CD14-positive monocyte (primary cell): ENCODE measurements at places on chromosomes 1 and 21. TPM values are rescaled to one million over a fixed set of nuclear protein-coding genes. Genes with fewer than 3 reads are reported as not detected.

DNA sequence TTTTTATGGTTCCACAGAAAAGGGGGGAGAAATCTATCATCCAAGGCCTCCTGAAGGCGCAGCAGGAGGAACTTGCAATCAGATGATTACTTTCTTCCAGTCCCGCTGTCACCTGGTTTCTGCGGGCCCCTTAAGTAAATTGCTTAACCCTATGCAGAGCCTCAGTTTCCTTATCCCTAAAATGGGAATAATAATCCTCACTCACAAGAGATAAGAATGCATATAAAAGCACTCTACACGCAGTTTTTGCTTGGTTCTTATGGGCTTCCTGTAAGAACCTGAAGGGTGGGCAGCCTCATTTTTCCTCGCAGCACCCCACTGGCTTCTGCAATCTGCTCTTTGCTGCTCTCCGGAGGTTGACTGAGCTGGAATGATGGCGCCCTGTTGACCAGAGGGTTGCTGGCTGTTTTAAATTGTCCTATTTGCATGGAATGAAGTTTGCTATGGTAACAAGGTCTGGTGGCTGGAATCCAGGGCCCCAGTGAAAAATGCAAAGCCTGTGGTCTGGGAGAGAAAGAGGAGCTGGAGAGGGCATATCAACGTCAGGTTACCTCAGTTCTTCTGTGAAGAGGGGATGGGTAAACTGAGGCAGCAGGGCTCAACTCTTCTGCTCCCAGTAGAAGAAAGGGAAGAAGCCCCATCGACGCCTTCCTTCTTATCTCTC, 1.0 kb upstream of the KAZN start:
- no peak for DNase-seq

Gene LIN9
- 0.76 TPM for polyA plus RNA-seq

DNA sequence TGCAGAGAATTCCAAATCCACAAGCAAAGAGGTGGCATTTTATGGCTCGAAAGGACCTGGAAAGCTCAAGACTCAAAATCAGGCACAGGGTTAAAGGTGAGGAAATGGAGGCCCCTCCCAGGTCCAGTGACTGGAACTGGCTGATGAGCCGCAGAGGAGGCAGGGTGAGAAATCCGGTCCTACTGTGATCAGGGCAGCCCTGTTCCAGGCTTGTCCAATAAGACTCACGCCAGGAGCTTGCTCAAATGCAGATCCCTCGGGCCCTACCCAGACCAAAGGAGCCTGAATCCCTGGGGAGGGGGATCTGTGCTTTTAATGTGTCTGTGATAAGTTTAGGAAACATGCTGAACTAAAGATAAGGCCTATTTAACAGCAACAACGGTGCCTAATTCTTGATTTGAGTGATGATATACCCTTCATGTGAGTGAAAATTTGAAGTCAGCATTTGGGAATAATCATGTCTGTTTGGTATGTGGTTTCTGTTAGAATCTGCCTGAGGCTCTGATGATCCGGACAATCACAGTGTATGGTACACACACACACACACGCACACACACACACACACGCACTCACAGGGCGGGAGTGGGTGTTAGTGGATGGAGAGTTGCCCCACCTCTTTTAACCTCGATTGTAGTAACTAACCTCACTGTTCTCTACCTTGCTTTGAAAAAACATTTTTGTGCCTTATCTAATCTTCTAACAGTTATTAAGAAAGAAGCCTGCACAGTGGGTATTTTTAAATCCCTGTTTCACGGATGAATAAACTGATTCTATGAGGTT, 54.1 kb upstream of the LYST start:
- no peak for DNase-seq

- no peak for DNase-seq
Observed at GRCh38 chr1:38940339-38941047, 1.1 kb downstream of the RHBDL2 start.

Gene CSRP1
- polyA plus RNA-seq: 98.8 TPM

Gene EPHB2
- polyA plus RNA-seq: 2.9 TPM

DNA sequence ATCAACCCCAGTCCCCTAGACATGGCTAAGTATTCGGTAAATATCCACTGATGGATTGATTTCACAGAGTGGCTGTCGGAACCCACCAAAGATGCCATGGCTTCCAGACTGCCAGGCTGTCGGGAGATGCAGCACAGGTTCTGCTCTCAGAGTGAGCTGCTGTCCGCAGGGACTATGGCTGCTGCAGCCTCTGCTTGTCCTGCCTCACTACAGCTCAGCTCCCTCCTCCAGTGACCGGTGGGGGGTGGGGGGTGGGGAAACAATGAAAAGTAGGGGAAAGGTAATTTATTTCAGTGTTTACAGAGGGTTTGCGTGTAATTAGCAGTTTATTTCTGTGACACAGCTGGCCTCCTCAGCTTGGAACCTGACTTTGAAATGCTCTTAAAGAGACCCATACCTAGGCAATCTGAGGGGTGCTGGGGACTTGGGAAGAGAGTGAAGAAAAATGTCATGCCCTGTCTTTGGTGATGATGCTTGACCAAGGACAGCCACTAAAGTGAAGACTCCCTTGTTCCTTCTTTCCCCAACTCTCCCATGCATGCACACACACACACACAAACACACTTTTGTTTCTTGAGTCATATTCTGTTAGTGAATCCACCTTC, 109.0 kb downstream of the CACNA1E start:
- DNase-seq: no peak

Gene RGSL1
- not detected in 2 replicates for polyA plus RNA-seq

- no peak for DNase-seq
Observed at GRCh38 chr1:207361029-207361428, 39.6 kb downstream of the CD55 start.

Gene SELENBP1
- 0.61 TPM for polyA plus RNA-seq

- DNase-seq: no peak
Observed at GRCh38 chr1:204579681-204580080, 63.5 kb downstream of the MDM4 start.

Gene HEYL
- 0.13 and 0.15 TPM in 2 replicates for polyA plus RNA-seq

GRCh38 chr1:152757747-152758146, at the start of gene KPRP:
KPRP (plus strand) TSS chr1:152758025; CDS start chr1:152759589, 1,564 bp downstream.
- no peak for DNase-seq

Gene CHRM3
- polyA plus RNA-seq: not detected in 2 replicates

- no peak for DNase-seq
Observed at GRCh38 chr1:169925505-169926482, 32.1 kb upstream of the SCYL3 start.
